NCI-H345 (cell line): ENCODE measurements at places on chromosomes 11 and 22.

GRCh38 chr22:46001426-46002106 lies 24.6 kb upstream of the WNT7B start:
- DNase-seq = peak; percentile 72

DNA sequence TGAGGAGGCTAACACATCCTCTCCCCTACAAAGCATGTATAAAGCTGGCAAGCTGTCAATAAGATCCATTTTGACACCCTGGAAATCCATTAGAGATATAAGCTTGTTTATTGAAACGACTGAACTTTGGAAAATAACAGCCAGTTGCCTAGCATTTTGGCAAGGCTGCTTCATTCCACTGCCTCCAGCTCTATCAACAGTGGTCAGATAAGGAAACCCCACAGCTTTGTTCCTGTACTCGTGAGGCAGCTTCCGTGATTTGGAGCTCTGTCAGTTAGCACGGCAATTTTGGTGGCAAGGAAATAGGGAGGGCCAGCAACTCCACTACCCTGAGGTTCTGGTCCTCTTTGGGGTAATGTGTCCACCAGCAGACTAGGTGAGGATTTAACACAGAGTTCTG lies 2.0 kb upstream of the OR51S1 start:
- DNase-seq = no peak

GRCh38 chr11:48036466-48036865 lies 56.1 kb downstream of the PTPRJ start:
- no peak for DNase-seq

GRCh38 chr11:41497974-41498373 lies 38.5 kb upstream of the LRRC4C start:
- no peak for DNase-seq

- DNase-seq = no peak
Measured at GRCh38 chr11:112519751-112520150, 259.1 kb upstream of the PLET1 start.

GRCh38 chr22:30790366-30790765 lies 95.7 kb downstream of the OSBP2 start:
- DNase-seq = no peak

DNA sequence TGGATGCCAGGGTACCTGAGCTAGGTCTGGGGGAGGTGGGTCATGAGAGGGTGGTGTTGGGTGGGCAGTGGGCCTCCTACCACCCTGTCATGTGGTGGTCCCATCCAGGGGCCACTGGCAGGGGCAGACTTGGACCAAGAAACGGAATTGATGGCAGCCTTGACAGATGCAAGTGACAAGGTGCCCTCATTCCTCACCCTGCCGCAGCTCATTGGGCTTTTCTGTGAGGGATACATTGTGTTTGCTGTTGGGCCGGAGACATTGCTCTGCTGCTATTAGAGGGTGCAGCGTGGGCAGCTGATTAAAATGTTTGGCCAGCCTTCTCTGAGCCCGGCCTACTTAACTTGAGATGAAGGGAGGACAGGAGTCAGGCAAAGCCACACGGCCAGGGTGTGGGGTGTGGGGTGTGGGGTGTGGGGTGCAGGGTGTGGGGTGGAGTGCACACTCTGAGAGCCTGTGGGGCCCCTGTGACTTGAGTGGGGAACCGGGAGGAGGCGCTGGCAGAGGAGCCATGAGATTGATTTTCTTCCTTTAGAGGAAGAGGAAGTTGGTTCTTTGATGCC lies 351.5 kb downstream of the TBC1D22A start:
- DNase-seq = no peak

DNA sequence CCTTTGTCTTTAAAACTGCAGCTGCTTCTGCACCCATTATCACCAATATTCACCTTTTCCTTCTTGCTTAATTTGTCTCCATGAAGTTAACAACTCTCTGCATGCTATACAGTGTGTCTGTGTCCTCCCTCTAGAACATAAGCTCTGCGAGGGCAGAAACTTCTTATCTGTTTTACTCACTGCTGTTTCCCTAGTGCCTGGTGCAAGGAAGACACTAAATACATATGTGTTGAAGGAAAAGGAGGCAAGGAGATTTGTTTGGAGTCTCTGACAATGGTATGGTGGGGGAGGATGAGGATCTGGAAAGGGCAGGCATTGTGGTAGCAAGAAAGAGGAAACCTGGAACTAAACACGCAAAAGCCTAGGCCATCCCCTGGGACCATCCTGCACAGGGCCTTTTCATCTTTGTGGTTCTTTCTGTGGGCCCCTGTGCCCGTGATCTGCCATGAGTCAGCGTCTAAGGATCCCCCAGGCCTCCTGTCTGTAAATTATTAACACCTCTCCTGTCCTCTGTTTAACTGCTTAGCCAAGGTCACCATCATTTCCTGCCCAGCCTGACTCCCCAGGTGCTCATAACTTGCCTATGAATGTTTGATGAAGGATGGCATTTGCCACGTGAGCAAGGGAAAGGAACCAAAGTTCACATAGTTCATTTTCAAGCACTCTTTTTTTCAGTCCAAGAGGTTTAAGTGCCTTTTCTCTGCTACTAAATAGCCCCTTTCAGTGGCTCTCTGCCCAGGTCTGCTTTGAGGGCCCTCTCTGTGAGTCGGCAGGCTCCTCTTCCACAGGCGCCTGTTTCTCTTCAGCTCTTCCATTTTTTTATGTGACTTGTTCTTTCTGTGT lies 131.1 kb downstream of the RASSF10 start:
- DNase-seq = no peak

GRCh38 chr11:35116245-35116644 lies 22.7 kb upstream of the CD44 start:
- DNase-seq = no peak

DNA sequence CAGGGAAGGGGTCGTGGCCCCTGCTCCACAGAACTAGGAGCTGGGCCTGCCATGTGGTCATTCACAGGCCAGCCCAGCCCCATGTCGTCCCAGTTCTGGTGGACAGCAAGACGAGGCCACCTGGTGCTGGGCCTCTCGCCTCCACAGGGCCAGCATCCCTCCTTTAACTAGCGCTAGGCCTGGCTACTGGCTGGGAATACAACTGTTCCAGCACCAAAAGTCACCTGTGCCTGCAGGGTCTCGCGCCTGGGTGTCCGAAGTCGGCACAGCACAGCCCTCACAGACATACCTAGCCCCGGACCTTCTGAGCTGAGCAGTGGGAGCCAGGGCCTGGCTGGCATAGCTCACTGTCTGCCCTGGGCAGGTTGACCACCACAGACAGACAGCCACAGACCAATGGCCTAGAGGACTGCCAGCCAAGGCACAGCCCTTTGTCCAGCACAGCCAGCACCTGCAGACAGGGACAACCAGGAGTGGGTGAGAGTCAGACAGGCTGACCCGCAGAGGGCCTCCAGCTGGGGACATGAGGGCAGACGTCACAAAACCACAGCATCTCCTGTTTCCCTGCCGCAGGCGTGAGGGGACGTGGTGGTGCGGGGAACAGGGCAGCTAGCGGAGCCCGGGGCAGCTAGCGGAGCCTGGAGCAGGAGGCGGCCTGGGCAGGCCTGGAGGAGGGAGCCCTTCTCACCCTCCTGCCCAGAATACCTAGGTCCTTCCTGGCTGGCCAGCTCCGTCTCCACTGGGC lies 27.2 kb upstream of the TH start:
- DNase-seq = no peak

DNA sequence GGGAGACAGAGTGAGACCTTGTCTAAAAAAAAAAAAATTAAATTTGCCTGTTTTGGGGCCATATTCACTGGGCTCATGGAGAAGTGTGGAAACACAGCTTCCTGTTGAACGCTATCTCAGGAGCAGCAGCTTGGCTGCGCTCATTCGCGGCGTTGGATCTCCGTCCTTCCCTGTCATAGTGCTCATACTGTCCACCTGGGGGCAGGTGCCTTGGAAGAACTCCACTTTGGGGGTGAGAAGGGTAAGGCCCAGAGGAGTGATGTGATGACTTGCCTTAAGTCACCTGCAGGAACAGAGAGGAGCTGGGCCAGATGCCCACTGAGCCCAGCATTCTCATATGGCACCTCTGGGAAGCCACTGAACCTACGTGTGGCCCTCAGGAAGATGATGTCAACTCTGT lies 82.8 kb downstream of the CABIN1 start:
- no peak for DNase-seq

DNA sequence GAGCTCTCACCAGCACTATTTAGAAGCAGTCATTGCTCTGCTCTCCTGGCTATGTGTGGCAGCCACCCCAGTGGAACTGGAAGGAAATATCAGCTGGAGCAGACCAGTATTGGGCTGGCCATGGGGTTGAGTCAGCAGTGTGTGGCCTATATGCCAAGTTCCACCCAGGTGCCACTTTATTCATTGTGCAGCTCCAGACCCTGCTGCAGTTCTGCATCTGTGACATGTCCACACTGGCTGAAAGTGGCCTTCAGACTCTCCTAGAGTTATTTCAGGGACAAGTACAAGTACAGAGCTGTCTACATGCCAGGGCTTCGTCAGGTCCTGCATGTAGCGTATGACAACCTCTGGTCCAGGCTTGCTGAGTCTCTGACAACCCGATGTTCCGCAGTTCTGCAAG lies 55.2 kb downstream of the CABIN1 start:
- DNase-seq = no peak

GRCh38 chr11:131904756-131905155 lies 534.3 kb downstream of the NTM start:
- no peak for DNase-seq

- peak; percentile 48 for DNase-seq
Measured at GRCh38 chr22:49026494-49027367, 800.9 kb downstream of the BRD1 start.

- no peak for DNase-seq
Measured at GRCh38 chr11:56522008-56522407, 21.0 kb downstream of the OR5M11 start.

DNA sequence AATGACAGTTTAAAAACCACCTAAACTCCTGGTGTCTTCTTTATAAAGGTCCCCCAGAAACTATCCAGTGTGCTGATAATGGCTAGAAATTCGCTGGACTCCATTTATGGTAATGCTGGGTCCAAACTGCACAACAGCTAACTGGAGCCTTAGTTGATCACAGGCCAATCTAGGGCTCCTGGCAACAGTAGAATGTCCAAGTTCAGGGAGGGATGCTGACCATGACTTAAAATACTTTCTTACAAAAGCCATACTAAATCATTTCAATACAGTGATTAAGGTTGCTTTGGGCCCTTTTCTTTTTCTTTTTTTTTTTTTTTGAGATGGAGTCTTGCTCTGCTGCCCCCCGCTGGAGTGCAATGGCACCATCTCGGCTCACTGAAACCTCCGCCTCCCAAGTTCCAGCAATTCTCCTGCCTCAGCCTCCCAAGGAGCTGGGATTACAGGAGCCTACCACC lies 14.5 kb upstream of the GAB2 start:
- peak; percentile 3 for DNase-seq

GRCh38 chr11:69240332-69241074 lies 53.5 kb upstream of the MYEOV start:
- no peak for DNase-seq

- DNase-seq = no peak
Measured at GRCh38 chr11:44778195-44779100, 51.7 kb downstream of the TSPAN18 start.

GRCh38 chr11:81246941-81247340 lies 1486.7 kb downstream of the FAM181B start:
- no peak for DNase-seq

DNA sequence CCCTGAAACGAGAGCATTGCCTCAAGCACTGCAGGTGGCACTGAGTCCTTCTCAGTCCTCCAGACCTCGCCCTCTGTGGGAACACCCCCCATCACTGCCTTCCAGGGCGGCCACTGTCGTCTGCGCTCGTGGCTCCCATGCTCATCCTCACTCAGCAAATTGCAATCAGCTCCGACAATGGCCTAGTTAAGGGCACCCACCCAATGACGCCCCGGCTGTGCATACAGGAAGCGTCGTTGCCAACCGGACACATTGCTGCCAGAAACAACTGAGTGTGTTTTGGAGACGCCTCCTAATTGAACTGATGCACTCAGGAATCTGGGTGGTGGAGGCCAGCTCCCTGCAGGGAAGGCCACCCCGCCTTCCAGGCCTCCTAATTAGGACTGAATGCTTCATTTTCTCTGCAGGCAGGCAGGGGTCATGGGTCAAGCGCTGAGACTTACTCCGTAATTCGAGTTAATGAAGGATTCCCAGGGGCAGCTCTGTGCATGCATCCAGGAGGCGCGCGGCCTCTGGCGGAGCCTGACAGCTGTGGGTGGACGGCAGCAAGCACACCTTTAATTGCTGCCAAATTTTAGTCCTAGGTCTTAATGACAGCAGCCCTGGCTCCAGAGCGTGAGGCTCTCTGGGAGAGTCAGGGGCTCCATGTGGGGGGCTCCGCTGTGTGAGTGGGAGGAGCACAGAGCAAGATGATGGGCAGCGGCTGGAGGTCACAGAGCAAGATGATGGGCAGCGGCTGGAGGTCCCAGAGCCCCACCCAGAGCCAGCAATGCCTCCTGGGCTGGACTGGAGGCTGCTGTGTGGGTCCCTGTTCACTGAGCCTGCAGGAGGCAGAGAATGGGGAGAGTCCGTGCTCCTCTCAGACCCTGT lies 199.0 kb downstream of the BRD1 start:
- DNase-seq = no peak

- DNase-seq = no peak
Measured at GRCh38 chr11:118572981-118573550, 857 bp downstream of the ARCN1 start.

- DNase-seq = no peak
Measured at GRCh38 chr22:46369716-46370583, 34.4 kb downstream of the TRMU start.

DNA sequence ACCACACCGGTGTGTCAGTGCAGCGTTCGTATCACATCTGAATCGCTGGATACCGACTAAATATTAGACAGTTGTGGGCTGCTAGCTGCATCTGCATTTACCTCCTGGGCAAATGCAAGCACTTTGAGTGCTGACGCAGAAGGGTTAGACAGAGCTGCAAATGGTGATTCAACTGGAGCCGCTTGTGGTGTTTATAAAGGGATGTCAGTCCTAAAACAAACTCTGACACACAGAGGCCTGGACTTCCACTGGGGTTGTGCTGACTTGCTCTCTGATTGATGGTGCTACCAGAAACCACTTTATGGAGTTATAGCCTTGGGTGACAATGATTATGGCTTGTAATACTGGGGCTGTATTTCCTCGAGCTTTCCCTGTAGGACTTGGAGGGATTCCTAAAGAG lies 374.4 kb downstream of the NTM start:
- no peak for DNase-seq

DNA sequence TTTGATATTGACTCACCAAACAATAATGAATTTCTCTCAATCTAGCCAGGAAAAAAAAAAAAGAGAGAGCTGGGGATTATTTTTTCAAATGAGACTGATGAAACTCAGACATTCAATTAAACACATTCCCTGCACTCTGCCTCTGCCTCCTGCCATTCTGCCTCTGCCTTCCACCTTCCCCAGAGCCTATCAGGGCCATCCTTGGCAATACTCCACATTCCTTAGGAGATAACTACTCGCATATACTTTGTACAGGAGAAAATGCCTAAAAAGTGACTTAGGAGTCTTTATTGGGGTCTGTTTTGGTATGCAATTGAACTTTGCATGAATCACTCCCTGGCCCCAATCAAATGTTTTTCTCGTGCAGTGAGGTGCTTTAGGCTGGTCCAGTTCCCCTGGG lies 246.6 kb upstream of the PLET1 start:
- DNase-seq = no peak

GRCh38 chr22:23225724-23226496 lies 45.6 kb downstream of the BCR start:
- DNase-seq = peak; percentile 45
